ENCODE measurements at places on chromosomes 6 and 20.

GRCh38 chr20:1862663-1863053 lies 32.5 kb upstream of the SIRPA start:
- DNase-seq, result no peak

- DNase-seq, result no peak
Measured at GRCh38 chr6:111254004-111254778, 166.9 kb downstream of the SLC16A10 start.

- DNase-seq, result no peak
Measured at GRCh38 chr6:124984668-124985338, 22.6 kb downstream of the RNF217 start.

DNA sequence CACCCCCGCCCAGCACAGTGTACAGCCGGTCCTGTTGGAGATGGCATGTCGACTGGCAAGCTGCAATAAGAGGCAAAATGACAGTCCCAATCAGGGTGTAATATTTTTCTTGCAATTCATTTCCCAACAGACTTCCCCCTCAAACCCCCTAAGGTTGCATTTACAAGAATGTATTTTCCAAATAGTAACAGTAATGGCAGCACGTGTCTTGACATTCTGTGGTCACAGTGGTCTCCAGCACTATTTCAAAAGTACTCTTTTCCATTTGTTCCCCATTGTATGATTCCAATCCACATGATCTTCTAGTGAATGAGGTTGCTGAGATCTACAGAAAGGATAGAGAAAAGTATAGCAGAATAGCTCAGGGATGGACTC lies 97.8 kb upstream of the CARMIL1 start:
- DNase-seq, result no peak

DNA sequence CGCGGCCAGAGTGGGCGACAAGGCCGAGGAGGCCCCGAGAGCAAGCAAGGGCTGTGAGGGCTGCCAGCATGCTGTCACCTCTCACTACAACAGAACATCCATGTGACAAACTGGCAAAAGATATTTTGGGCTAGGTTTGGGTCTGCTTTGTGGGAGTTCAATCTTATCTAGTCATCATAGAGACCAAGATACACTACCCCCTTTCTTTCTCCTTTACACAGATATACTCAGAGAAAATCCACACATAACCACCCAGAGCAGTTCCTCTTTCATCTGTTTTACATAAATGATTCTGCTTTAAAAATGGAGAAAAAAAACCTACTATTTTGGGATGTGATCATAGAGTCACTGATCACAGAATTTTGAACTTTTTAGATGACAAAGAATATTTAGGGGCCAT lies 16.8 kb downstream of the SOX4 start:
- DNase-seq, result no peak

- DNase-seq, result no peak
Measured at GRCh38 chr6:109944448-109944847, 33.7 kb upstream of the GPR6 start.

DNA sequence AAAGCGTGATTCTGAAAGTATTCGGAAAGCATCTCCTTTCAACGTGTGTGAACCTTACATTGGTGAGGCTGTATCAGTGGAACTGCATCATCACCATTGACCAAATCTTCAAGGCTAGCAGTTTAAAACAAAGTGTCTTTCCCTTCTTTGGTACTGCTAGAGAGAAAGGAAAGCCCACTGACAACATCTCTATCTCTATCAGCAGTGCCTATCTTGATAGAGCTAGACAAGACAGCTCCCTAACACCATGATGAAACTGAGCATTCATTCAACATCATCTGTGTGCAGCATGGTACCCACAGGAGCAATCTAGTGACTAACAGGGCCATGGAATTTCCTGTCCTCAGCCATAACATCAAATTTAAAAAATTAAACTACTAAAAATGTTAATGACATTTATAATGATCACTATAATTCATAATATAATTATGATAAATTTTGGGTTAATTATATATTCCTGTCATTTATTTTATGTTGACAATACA lies 31.5 kb upstream of the EDN1 start:
- DNase-seq, result no peak

DNA sequence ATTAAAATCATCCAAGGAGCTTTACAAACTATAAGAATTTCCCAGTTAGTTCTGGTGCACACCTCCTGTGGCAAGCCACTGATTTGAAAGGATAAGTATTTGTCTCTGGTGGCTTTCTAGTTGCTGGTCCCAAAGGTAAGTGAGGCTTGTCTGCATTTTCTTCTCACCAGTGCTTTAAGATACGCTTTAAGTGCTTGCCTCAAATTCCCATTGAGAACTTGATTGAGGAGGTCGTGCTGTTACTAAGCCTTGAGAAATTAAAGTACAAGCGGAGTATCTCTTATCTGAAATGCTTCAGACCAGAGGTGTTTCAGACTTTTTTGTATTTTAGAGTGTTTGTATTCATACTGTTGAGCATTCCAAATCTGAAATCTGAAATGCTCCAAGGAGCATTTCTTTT lies 29.9 kb upstream of the MYO6 start:
- DNase-seq, result no peak

DNA sequence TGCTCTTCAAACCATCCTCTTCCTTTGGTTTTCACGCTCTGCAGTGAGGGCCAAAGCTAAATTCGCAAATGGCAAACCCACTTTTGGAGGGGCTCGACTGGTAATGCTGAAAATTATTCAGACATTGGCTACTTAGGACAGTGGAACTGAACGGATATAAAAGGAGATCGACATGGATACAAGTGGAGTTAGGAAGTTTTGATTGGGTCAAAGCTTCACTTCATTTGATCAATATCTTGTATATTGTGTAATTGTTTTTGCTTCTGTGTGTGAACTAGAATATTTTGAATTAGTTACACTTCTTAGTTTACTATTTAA lies 1.2 kb downstream of the FAM8A1 start:
- no peak for DNase-seq

GRCh38 chr20:57025666-57026224 lies 240.7 kb downstream of the BMP7 start:
- no peak for DNase-seq

DNA sequence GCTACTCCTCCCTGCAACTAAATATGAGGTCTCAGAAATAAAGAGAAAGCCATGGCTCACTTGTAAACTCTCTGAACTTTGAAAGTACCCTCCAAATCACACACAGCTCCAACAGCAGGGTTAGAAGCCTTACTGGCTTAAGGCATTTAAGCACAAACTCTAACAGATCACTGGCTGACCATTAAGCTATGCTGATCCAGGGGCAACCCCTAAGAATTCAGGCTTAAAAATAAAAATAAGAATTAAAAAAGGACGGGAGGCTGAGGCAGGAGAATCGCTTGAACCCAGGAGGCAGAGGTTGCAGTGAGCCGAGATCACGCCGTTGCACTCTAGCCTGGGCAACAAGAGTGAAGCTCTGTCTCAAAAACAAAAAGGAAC lies 21.8 kb downstream of the HLA-E start:
- no peak for DNase-seq

DNA sequence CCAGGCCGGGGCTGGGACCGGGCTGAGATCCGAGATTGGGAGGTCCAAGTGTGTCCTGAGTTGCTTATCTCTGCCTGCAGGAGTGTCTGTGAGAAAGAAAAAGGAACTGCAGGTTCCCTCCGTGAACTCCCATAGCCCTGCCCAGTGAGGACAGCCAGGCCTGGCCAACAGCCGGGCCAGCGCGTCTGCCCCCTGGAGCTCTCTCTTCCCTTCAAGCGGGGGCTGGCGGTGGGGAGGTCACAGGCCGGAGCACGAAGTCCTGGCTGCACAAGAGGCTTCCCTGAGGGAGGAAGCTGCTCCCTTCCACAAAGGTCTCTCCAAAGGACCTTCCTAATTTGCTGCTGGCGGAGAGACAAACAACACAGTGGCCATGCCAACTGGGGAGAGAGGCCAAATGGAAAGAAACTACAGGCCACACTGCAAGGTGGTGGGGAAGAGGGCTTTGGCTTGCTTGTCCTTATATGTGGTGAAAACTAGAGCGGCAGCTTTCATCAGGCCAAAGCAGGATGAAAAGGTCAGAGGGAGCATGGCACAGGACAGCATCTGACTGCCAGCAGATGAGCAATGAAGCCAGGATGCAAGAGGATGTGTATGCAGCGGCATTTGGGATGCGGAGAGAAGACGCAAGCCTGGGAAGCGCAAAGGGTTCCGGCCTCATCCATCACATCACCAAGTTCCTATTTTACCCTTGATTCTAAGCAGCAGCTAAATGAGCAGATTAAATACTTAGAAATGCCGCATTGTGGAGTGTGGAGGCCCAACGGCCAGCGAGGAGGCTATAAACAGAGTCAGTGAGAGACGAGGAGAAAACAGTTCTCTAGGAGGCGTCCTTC lies 260.0 kb downstream of the ERMARD start:
- peak; percentile 43 for DNase-seq

DNA sequence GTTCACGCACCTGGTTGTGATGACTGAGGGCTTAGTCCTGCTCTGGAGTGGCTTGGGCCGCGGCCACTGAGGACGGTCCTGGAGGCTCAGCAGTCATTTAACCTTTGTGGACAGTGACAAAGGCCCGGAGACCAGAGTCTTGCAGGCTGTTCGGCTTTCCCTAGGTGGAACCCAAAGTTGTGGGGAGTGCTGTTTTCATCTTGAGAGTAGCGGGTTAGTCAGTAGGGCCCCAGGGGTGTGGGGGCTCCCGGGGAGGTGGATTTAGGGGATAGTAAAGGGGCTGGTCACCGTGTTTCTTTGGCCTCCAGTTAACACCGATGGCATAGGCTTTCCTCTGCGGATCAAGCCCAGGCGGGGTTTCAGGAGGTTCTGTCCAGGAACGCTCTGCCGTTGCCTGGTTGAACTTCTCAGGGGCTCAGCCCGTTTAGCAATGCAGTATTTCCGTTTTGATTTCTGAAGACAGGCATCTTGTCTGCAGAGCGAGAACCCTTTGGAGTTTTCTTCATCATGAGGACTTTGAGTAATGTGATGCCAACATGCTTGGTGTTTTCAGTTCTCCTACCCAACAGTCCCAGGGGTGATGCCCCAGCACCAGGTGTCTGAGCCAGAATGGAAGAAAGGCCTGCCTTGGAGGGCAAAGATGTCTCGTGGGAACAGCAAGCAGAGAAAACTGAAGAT lies 31.8 kb downstream of the ZNF831 start:
- no peak for DNase-seq

DNA sequence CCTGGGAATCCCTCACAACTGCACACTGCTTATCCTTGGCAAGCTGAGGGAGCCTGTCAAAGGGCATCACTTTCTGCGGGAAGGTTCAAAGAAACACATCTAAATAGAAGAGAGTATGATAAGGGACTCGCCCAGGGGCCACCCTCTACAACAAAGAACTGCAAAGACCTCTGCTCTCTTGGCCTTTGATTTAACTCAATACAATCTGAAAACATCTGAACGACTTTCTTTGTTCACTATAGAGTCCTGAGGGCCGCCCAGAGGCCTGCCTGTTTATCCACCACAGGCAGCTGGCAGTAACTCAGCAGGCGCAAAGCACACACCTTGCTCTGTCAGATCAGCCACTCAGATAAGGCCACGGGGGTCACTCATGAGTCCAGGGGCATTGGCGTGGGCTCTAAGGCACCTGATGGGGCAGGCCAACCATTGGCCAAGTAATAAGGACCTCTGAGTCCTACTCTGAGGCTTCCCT lies 139.3 kb downstream of the UNC5CL start:
- no peak for DNase-seq

GRCh38 chr20:8074931-8075330 lies 55.4 kb upstream of the TMX4 start:
- DNase-seq, result no peak

- DNase-seq, result no peak
Measured at GRCh38 chr20:7333841-7334240, 566.4 kb downstream of the BMP2 start.

DNA sequence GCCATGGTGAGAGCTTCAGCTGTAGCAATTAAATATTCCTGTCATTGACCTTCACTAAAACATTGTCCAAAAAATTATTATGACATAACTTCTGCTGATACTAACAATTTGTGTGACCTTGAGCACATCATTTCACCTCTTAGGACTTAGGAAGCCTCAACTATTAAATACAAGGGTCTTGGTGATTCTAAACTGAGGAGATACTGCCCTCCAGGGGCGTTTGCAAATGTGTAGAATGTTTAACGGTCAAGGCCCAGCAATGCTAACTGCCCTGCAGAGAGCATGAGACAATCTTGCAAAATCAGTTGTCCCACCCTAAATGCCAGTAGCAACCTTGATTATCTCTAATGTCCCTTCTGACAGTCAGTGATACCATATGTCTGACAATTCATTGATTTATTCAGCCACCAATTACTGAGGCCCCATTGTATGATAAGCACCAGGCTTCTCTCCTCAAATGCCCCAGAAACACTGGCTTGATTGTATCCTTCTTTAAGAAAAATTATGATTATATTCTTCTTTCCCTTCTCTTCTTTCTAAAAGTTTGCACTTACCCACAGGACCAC lies 284.1 kb upstream of the PLN start:
- DNase-seq, result peak; percentile 24

DNA sequence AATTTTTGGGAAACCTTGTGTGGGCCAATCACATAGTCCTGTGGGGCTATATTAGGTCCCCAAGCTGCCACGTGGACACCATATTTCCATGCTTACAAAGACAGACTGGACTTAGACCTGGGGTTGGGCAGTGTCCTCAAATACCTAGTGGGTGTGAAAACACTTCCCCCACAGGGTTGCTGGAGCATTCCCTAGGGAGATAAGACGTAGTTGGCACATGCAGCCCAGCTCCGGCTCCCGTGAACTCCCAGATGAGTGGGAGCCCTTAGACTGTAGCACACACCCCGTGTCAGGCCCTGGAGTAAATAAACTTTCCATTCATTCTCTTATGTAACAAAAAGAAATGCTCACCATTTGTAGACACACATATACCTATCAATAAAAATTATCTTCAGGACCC lies 14.2 kb downstream of the KCNG1 start:
- DNase-seq, result no peak

DNA sequence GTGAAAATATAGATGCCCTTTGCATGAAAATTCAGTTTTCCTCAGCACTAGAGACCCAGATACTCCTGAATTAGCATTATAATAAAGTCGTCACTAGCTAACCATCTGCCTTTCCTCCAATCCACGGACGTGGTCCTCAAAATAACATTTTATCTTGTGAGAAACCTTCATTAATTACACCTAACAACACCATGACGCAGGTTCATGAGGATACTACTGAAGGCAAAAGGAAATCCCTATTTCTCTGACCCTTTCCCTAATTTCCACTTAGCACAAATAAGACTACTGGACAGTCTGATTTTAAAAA lies 1.3 kb upstream of the PNISR start:
- no peak for DNase-seq

DNA sequence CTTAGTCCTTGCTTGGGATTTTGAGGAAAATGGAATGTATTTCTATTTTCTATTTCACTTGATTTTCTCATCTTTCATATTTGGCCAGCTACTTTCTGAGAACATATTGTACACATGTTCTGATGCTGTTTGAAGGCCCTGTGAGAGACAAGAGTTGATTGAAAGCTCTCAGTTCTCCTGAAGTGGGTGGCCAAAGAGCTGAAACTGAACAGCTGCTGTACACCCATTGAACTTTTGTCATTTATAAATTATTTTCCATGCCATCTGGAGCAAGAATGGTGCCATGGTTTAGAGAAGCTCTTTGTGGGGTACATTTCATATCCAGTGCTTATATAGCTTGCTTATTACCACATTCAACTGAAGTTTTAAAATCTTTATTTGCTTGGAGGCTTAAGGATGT lies 298.3 kb downstream of the PRL start:
- no peak for DNase-seq
